CD4-positive, alpha-beta T cell treated with Interleukin-2 at 100 ng/mL for 4 hours (primary cell): ENCODE measurements at places on chromosomes 16 and 17.
A peak's percentile ranks its signal among the peaks of the same experiment; 100 is the strongest.

- peak; percentile 88 for DNase-seq
These were observed 3.3 kb upstream of the PPP1R1B start for GRCh38 chr17:39623356-39623950.

DNA sequence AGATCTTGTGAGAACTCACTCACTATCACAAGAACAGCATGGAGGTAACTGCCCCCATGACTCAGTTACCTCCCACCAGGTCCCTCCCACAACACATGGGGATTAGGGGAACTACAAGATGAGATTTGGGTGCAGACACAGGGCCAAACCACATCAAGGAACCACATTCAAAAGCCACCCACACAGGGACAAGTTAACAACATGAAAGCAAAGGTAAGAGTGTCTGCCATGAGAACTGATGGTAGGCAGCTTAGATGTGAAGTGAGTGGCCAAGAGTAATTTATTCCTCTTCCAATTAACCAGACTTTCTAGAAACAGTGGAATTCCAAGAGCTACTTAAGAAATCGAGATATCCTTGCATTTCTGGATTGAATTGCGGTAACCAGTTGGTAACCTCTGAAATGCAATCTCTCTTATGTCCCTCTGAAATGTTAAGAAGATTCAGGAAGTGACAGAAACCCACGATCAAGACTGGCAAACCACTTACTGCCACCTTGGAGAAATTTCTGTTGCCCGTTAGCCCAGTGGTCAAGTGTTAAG is 167.4 kb upstream of the CACNG5 start:
- peak; percentile 74 for DNase-seq

DNA sequence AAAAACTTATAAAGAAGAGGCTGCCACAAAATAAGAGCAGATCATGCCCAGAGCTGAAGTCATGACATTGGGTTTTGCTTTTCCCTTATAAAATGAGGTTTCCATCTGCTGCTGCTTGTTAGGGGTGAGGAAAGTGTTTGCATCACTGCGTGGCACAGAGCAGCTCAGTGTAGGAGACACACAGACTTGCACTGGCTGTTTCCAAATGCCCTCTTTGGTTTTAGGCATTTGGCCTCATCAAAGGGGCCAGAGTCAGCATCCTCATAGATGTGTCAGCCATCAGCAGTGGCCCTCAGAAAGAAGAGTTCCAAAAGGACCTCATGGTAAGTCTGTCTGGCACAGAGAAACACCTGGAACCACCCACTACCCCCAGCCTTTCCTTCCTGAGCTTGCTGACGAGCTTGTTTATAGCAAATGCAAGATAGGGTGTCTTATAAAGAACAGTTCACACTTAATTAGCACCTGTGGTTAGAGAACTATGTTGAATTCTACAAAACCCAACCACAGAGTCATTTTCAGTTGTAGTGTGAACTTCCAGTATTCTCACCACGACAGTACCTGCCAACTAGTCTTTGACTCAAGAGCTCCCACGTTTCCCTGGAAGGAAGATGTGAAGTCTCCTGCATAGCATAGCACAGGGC is 17.0 kb downstream of the VWA3A start:
- no peak for DNase-seq

GRCh38 chr17:80187515-80187941 is 17.7 kb downstream of the CARD14 start:
- no peak for DNase-seq

DNA sequence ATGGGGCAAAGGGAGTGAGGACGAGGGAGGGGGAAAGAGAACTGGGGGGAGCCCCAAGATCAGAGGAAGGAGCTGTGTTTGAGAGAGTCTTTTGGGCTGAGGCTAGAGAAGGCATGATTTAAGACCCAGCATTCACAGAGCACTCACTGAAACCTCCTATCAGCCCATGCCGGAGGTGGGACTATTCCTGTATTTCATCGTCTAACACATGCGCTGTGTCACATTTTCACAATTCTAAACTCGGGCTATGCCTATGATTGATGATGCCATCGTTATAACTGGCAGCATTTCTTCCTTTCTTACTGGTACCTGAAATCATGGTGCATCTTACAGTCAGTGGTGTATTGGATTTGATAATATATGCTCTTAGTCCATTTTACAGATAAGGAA is 3.5 kb downstream of the FAM171A2 start:
- DNase-seq, result no peak

- DNase-seq, result no peak
These were observed 2.0 kb downstream of the WSB1 start for GRCh38 chr17:27295945-27296344.

GRCh38 chr16:34050787-34051320 is 591.4 kb downstream of the TP53TG3F start:
- no peak for DNase-seq

GRCh38 chr16:14280541-14280940 is 209.4 kb downstream of the MRTFB start:
- no peak for DNase-seq

GRCh38 chr16:67547423-67548264 is 14.7 kb upstream of the CTCF start:
- DNase-seq, result peak; percentile 50

DNA sequence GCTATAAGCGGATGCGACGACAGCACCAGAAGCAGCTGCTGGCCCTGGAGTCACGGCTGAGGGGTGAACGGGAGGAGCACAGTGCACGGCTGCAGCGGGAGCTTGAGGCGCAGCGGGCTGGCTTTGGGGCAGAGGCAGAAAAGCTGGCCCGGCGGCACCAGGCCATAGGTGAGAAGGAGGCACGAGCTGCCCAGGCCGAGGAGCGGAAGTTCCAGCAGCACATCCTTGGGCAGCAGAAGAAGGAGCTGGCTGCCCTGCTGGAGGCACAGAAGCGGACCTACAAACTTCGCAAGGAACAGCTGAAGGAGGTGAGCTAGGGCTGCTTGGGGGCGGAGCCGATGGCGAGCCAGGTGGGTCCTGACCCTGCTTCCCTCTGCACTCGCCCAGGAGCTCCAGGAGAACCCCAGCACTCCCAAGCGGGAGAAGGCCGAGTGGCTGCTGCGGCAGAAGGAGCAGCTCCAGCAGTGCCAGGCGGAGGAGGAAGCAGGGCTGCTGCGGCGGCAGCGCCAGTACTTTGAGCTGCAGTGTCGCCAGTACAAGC is 10.1 kb downstream of the HIRIP3 start:
- no peak for DNase-seq

- no peak for DNase-seq
These were observed 84.2 kb upstream of the FOXF1 start for GRCh38 chr16:86426063-86426642.

- DNase-seq, result no peak
These were observed 44.3 kb downstream of the XYLT1 start for GRCh38 chr16:17426451-17426850.

DNA sequence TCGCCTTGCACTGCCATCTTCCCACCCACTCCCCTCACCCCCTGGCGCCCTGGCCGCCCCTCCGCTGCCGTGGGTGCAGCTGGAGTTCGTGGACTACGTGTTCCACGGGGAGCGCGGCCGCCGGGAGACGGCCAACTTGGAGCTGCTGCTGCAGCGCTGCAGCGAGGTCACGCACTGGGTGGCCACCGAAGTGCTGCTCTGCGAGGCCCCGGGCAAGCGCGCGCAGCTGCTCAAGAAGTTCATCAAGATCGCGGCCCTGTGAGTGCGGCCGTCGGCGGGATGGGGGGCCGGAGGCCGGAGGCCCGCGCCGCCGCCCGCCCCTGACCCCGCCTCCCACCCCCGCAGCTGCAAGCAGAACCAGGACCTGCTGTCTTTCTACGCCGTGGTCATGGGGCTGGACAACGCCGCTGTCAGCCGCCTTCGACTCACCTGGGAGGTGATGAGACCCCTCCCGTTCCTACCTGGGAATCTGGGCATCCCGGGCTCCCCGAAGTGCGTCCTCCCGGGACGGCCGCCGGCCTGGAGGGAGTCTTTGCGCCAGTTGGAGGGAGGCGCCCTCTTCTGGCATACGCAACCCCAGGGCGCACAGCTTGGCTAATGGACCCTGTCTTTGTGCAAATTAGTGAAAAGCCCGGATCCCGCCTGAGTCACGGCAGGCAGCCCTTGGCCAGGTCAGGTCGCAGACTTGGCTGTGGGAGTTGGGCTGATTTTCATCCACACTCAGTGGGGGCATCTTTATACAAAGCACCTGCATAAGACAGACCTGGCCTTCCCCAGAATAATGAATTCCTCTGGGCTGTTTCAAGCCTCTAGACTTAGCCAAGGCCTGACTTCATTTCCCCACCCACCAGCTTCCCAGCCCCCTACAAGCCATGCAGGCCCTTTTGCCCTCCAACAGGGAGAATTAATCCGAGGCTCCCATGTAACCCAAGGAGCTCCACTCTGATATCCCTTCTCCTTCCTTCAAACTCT is 14.3 kb downstream of the RAPGEFL1 start:
- peak; percentile 65 for DNase-seq

DNA sequence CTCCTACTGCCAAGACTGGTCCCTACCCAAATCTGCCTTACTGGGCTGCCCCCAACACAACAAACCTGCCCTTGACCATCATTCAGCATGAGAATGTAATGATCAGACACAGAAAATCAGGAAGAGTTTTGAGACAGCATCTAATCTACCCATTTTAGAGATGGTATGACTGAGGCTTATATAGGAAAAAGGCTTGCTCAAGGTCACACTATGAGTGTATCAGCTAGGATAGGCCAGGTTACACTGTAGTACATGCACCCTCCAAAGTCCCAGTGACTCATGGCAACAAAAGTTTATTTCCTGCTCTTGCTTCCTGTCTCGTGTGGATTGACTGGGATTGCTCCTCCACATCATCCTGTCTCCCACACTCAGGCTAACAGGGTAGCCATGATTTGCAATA is 27.9 kb downstream of the NLRC5 start:
- no peak for DNase-seq

DNA sequence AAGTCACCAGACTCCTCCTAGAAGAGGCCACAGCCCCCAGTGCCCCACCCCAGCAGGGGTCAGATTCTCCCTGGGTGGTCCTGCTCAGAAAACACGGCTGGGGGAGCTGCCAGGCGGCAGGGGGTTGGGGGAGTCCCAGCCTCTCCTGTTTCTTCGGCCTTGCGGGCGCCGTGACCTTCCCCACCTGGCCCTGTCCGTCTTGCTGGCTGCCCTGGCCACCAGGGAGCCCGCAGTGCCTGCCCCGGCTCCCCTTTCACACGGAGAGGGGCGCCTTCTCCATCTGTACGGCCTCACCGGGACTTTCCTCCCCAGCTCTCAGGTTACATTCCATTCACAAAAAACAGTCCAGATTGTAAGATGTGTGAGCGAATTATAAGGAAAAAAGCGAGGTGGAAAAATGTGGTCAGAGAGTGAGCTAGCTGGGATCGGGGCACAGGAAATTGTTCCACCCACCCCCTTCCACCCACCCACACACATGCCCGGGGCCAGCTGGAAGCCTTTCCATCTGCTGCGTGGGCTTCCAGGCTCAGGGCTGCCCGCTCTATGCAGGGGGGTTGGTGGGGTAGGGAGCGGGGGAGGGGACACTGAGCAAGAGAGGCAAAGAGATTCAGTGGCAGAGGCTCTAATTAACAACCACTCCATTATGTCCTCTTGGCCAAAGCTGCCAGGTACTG is 14.6 kb upstream of the CIBAR2 start:
- DNase-seq, result no peak

- no peak for DNase-seq
These were observed 182.9 kb downstream of the CCDC182 start for GRCh38 chr17:57562184-57562698.

DNA sequence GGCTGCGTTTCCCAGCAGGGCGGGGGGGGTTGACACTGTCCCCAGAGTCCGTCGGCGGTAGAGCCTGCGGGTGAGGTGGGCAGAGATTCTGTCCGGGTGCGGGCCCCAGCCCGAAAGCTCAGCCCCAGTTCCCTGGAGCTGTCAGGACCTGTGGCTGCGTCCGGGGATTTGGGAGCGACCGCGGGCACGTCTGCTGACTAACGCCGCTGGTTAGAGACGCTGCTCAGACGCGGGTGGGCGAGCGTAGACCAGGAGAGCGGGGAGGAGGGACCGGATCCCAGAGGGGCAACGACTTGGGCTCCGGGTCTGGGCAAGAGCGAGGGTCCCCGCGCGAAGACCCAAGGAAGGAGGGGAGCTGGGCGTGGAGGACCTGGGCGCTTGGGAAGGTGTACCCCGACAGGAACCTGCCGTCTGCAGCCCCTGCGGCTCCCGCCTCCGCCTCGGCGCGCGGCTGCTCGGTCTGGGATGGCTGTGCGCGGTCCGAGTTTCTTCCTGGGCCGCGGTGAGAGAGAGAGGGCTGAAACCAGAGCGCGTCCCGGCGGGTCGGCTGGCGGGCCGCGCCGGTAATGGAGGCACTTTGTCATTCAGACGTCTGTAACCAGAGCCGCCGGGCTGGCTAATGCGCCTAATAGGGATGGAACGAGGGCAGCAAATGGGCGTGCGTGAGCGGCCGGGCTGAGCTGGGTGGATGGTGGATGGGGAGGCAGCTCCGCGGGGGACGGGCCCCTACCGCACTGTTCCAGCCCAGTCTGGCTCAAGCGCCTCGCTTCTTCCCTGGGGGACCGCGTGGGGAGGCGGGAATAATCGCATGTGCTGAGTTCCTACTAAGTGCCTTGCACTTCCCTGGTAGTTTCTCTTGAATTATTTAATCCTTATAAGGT is 2.3 kb downstream of the NGFR start:
- no peak for DNase-seq

DNA sequence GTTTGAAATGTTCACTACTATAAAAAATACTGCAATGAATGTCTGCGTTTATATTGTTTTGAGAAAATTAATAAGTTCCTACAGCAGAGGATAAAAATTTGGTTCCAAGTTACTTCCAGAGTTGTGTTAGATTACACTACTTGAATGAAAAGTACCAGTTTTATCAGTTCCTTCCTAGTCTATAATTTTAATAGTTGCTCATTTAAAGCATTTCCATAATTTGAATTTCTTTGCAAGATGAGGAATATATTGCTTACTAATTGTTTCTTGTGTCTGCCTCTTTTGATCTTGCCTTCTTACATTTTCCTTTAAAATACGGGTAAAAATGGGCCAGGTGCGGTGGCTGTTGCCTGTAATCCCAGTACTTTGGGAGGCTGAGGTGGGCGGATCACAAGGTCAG is 4.0 kb downstream of the EMC6 start:
- no peak for DNase-seq

DNA sequence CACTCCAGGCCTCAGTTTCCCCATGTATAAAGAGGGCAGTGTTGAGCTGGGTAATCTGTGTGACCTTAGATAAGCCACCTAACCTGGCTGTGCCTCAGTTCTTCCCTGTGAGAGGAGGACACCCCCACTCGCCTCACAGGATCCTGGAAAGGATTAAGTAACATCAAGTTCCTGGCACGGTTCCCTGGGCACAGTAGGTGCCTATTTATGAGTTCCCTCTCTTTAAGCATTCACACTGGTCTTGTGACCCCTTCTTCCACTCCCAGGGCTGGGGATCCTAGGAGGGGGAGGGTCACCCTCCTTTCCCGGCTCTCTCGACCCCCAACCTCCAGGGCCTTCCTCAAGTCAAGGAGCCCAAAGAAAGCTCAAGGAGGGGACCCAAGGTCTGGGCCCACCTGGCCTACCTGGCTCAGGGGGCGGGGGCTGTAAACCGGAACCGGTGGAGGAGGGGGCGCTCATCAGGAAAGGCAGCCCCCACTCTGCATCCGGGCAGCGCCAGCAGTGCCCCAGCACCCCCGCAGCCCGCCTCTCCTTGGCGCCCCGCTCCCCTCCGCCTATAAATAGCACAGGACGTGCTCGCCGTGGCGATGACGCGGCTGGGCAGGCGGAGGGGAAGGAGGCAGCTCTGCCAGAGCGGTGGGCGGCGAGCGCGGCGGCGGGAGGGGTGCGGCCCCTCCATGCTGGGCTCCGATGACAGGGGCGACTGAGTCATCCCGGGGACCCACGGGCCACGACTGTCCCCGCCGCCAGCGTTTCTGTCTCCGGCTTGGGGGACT is 9.4 kb downstream of the RPL19 start:
- DNase-seq, result peak; percentile 64

- DNase-seq, result no peak
These were observed 78.6 kb upstream of the TANC2 start for GRCh38 chr17:62887437-62887836.
